Mammary microvascular endothelial cell (primary cell): ENCODE measurements at places on chromosomes 4 and X. TPM values are rescaled to one million over a fixed set of nuclear protein-coding genes. Genes with fewer than 3 reads are reported as not detected.

The CCKAR gene
- total RNA-seq, result not detected in 2 replicates

The IBSP gene
- not detected in 2 replicates for total RNA-seq

The KIF4A gene
- total RNA-seq, result 21.1 and 21.7 TPM in 2 replicates

The TIGD4 gene
- 0.07 and 0.25 TPM in 2 replicates for total RNA-seq

The TIMM17B gene
- total RNA-seq, result 40.8 and 41.9 TPM in 2 replicates

The BBS12 gene
- total RNA-seq, result 0.94 and 1.9 TPM in 2 replicates

The FAM236D gene
- total RNA-seq, result not detected in 2 replicates

The PABPC1L2A gene
- not detected in 2 replicates for total RNA-seq
